ENCODE measurements at places on chromosomes 5 and 9. TPM values are rescaled to one million over a fixed set of nuclear protein-coding genes. Genes with fewer than 3 reads are reported as not detected.

The PTGER4 gene
- 8.4 TPM for polyA plus RNA-seq

The PRUNE2 gene
- polyA plus RNA-seq: 14.7 TPM

DNA sequence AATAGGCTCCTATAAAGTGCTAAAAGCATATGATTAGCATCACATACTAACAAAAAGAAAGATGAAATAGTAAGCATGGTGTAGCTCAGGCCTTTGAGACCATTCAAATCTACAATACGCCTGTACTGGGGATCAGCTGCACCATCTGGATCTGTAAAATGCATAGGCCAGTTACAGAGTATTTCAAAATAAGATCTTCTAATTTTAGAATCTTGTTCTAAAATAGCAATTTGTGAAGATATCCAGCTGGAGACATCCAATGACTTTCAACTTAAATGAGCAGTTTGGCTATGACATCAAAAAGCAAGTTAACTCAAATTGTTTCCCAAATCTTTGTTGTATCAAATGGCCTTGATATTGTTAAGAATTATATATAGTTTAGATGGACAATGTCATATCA, 386.3 kb downstream of the MRPS30 start:
- DNase-seq: no peak

The AK8 gene
- polyA plus RNA-seq: 0.54 TPM

The SH3PXD2B gene
- polyA plus RNA-seq: 44.0 TPM

DNA sequence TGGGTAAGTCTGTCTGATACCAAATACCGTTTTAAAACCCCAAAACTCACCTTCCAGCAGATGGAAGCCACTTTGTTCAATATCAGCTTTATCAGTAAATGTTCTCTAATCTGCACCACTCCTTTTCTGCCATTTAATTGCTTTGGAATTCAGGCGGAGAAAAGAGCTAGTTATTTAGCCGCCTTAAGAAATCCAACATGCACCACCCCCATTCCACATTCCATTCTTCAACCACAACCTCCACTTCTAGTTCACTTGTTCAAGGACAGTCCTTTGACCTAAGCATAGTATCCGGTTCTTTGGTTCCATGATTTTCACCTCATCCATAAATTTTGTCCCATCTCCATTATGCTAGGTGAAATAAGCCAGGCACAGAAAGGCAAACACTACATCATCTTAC, 240.1 kb downstream of the DNAH5 start:
- DNase-seq: no peak

The TNC gene
- polyA plus RNA-seq: 129 TPM
